Fibroblast of pulmonary artery (primary cell): ENCODE measurements at places on chromosomes 2 and 18.

DNA sequence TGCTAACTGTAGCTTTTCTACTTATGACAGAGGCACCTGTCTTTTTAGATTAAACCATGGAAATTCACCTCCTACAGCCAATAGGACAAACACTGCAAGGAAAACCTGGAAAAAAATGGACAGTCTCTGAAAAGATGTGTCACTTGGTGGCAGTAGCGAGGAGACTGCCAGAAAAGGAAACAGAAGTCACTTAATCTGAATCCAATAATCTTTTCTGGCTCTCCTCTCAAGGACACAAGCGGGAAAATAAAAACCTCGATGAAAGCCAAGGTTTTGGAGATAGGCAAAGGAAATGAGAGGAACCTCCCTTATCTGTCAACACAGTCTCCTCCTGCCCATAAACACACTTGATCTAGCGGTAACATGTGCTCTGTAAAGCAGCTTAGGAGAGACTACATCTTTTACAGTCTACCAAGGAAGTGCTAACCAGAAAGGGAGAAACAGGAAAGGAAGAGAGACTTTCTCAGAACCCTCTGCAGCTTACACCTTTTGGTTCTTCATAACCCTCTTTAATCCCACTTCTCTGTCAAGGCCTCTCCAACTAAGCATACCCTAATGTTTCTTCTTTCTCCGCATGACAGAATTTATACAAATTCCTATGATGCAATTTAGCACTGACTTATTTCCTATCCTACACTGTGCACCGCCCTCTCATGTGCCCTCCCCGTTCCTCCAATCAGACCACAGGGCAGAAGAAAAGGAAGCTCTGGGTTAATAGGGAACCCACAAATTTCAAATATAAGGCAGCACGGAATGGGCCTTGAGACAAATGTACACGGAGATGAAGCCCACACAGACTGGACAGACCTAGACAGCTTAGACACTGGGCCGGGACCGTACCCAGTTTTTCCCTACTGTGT is 52.8 kb downstream of the CLASP1 start:
- DNase-seq, result peak; percentile 66

DNA sequence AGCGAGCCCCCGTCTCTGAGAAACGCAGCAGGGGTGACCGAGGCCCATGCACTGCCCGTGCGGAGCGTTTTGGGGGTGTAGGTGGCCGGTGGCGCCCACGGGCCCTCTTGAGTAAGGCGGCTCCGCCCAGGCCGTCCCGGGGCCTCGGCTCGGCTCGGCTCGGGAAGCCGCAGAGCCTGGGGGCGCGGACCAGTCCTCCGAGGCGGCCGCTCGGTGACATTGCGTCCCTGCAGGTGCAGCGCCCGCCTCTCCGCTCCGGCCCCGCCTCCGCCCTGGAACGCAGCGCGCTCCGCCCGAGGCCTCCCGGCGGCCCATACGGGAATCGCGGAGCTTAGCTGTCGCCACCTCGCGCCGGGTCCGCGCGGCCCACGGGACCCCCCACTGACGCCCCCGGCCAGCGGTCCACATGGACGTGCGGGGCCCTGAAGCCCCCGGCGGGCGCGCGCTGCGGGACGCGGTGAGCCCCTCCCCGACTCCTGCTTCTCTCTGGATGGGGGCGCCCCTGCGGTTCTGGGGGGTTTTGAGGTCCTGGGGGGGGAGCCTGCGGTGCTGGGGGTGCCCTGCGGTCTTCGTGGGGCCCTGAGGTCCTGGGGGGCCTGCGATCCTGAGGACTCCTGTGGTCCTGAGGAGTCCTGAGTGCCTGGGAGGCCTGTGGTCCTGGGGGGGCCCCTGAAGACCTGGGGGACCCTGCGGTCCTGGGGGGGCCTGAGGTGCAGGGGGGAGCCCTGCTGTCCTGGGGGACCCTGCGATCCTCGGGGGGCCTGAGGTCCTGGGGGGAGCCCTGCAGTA is at the start of gene HSBP1L1:
TSS of gene HSBP1L1 (plus strand) at position 314 of the 789 bp plus-strand sequence. CDS start at position 407, 93 bp downstream.
- DNase-seq, result peak; percentile 51

GRCh38 chr2:232587512-232587911 is 37.0 kb downstream of the EIF4E2 start:
- DNase-seq, result no peak

- no peak for DNase-seq
Observed at GRCh38 chr2:121532894-121533293, 2.2 kb downstream of the RNU4ATAC start.

GRCh38 chr2:1837022-1837421 is 92.7 kb upstream of the PXDN start:
- DNase-seq, result no peak

GRCh38 chr18:78913395-78913794 is 66.2 kb upstream of the SALL3 start:
- no peak for DNase-seq

GRCh38 chr2:5148392-5149085 is 543.6 kb upstream of the SOX11 start:
- no peak for DNase-seq

- peak; percentile 75 for DNase-seq
Observed at GRCh38 chr2:197969391-197969893, 165.0 kb downstream of the PLCL1 start.

DNA sequence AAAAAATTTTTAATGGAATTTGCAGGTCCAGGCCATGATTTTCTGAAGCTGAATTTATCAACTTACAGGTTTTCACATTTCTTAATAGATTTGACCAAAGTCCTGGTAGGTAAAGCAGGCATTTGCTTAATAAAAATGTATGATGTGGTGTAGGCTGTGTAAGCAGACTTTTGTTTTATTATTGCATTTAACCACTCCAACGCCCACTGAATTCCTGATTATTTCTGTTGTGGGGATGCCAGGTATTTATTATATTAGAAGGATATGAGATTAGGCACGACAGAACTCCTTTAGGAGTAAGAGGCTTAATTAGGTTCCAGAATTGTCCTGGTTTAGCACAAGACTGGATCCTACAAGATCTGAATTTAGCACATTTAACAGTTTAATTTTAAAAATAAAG is 111.1 kb downstream of the ADCYAP1 start:
- DNase-seq, result no peak

- no peak for DNase-seq
Observed at GRCh38 chr2:14475994-14476393, 156.5 kb upstream of the LRATD1 start.

- DNase-seq, result no peak
Observed at GRCh38 chr2:143261986-143262385, 132.8 kb downstream of the ARHGAP15 start.

DNA sequence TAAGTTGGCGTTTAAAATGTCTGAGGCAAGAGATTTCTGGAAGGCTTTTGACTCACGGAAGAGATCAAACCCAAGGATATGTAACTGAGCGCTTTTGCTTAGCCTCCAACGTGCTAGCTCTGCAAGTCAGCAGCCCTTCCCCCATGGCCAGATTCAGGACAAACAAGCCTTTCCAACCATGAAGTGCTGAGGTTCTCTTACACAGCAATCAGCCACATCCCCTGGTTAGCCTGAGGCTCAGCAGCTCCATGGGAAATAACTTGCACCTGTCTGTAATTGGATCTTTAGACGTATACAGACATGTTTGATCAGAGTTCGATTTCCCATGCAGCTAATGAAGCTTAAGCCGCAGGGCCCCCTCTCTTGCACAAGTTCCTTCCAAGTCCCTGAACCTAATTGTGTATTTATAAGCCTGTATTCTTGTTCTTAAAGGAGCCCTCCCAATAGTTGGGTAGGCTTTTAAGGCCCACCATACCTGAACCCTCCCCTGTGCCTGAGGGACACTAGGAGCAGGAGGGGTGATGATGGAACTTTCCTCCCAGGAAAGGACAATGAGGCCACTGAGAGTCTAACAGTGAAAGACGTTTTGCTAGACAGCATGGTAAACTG is 2.1 kb upstream of the TMEM131 start:
- no peak for DNase-seq

DNA sequence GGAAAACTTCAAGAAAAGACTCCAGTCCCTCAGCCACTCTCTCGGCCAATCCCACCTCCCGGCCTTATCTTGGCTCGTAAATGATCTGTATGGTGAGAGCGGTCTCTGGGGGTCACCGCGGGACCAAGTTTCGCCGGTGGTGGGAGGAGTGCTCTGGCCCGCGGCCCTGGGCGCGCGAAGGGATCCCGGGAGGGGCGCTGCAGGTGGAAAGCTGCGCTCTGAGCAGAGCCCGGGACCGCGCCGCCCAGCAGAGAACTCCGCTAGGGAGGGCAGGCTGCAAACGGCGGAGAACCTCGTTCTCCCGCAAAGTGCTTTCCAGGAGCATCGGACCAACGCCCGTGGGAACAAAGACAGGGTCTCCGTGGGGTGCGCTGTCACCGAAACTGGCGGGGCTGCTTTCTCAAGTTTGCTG is 622 bp downstream of the LRP2 start:
- DNase-seq, result no peak

- no peak for DNase-seq
Observed at GRCh38 chr2:188517549-188518215, 226.0 kb downstream of the GULP1 start.

GRCh38 chr2:135099802-135100483 is 47.9 kb downstream of the RAB3GAP1 start:
- no peak for DNase-seq

- DNase-seq, result no peak
Observed at GRCh38 chr2:43370146-43370545, 143.7 kb upstream of the ZFP36L2 start.

GRCh38 chr2:172888714-172889669 is 153.3 kb downstream of the RAPGEF4 start:
- DNase-seq, result no peak

DNA sequence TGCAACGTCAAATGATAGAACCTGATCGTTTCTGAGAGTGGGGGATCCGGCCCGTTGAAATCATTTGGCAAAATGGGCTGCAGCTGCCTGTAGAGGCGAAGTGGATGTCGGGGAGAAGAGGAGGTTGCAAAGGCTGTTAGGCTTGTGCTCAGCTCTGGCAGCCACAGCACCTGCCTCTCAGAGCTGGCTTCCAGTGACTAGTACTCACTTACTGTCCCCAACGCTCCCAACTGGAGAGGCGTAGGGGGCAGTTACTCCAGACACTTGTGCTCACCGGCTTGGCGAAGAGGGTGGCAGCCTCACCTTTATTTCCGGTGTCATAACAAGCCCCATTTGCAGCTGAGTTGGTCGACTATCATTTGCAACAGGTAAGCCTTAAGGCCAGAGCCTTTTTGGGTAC is 37.9 kb downstream of the NCK2 start:
- no peak for DNase-seq

DNA sequence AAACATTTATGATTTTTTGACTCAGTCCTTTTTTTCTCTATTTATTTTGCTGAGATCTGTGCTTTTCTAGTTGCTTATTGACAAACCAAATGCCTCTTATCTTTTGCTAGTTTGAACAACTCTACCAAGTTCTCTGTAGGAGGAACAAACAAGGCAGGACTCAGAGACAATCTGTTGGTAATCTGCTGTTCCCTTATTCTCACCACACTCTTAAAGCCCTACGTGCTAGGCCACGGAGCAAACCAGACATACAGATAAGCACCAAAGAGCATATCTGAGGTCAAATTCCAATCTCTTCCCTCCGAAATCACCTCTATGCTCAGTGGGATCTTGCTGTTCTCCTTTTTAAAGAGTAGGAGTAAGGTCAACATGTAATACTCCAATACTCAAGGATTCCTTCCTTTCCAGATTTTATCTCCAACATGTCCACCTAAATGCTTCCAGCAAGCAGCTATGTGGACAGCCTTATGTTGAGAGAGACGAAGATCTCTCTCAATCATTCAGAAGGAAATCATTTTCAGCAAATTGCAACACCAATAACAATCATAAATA is 18.4 kb downstream of the FN1 start:
- no peak for DNase-seq

DNA sequence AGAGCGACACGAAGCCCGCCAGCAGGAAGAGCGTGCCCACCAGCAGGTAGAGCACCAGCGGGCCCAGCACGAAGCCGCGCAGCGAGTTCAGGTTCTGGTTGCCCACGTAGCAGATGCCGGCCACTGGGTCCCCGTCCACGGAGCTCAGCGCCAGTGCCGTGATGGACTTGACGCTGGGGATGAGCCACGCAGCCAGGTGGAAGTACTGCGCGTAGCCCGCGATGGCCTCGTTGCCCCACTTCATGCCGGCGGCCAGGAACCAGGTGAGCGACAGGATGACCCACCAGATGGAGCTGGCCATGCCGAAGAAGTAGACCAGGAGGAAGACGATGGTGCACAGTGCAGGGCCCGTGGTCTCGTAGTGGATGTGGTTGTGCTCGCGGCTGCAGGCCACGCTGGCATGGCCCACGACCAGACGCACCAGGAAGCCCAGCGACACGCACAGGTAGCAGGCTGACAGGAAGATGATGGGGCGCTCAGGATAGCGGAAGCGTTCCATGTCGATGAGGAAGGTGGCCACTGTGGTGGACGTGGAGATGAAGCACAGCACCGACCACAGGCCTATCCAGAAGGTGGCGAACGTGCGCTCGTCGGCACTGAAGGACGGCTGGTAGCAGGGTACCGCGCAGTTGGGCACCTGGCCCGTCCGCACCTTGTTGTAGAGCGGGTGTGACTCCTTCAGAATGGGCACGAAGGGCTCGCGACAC is 2.1 kb downstream of the FZD5 start:
- no peak for DNase-seq

GRCh38 chr18:6755107-6755506 is 25.6 kb downstream of the ARHGAP28 start:
- no peak for DNase-seq

DNA sequence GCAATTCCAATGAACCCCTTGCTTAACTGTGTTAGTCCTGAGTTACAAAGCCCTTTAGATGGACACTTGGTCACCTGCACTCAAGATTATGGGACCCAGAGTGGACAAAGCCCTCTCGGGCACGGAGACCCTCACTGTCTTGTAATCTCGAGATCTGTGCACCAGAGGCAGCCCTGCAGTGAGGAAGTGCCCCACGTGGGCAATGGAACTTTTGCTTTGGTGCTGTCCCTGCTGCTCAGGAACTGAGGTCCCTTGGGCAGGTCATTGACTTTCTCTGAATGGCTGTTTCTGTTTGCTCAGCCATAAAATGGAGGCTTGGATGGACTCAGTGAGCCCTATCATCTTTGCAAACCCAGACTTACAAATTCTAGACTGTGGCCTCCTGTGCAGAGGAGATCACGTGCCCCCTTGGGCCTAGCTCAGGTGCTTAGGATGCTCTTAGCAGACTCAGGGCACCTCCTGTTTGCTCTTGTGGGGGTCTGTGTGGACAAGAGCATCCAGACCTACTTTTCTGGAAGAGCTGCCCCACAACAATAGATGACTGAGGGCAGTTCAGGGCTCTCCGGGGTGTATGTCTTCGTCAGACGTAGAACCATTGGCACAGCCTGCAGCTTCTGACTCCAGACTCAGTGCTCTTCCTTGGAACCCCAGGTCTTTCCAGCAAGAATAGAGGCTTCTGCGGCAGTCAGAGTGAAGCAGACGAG is 94.5 kb upstream of the HS6ST1 start:
- no peak for DNase-seq

GRCh38 chr2:40123746-40124145 is 328.1 kb downstream of the SLC8A1 start:
- no peak for DNase-seq

DNA sequence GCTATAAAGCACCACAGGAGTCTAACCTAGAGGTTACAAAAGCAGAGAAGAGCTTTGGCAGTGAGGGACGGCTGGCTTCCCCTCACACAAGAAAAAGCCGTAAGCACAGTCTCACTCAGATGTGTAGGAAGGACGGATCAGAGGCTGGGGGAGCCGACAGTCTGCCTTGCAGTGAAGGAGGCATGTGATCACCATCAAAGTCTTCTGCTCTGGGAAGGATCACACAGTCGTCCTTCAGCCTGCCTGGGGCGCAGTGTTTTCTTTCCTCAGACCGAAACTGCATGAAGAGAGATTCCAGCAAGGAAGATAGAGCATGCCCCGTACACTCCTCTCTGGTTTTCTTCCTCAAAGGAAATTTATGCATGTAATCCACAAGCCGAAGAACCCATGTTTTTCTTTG is 24.1 kb downstream of the GATA6 start:
- peak; percentile 77 for DNase-seq
